ENCODE measurements at places on chromosomes 6 and 20.

DNA sequence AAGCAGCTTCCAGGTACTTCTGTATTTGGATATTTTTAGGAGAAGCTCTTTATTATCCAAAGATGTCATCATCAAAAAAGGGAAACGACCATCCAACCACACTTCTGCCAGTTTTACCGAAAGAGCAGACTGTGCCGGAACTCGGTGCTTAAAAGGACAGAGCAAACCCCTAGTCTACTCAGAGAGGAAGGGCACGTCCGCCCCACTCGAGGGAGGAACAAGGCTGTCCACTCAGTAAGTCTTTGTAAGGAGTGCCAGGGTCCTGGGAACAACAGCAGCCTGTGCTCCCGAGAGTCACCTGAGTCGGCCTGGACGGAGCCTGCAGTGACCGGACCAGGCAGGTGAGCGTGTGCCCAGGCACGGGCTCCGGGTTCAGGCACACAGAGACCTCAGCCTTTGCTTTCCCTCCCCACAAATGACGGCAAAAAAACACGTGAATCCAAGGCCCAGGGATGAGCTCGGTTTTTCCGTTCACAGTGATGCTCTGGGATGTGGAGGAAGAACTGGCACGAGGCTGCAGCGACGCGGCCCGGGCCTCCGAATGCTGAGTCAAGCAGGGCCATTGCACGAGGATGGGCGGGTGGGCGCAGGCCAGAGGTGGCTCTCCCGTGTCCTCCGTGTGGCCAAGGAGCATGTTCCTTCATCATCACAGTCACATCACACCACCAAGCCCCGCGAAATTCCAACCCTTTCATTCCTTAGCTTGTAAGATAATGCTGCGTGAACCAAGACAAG is 17.4 kb upstream of the SLCO4A1 start:
- no peak for DNase-seq

DNA sequence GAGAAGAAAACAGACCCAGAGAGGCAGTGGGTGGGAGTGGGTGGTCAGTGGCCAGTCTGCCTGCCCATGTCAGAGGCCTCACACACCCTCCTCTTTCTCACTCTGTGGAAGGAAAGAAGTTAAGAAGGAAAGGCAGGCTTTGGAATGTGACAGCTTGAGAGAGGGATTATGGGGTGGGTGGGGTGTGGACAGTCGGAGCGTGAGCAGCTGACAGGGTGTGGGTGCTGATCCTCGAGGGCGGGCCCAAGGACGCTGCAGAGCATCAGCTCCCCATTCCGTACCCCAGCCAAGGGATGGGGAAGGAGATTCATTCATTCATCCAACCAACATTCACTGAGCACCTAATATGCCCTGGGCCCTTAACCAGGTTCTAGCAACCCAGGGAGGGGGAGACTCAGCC is 4.8 kb downstream of the TGM6 start:
- DNase-seq, result no peak

GRCh38 chr6:27237089-27237803 is 10.3 kb upstream of the PRSS16 start:
- DNase-seq, result no peak

DNA sequence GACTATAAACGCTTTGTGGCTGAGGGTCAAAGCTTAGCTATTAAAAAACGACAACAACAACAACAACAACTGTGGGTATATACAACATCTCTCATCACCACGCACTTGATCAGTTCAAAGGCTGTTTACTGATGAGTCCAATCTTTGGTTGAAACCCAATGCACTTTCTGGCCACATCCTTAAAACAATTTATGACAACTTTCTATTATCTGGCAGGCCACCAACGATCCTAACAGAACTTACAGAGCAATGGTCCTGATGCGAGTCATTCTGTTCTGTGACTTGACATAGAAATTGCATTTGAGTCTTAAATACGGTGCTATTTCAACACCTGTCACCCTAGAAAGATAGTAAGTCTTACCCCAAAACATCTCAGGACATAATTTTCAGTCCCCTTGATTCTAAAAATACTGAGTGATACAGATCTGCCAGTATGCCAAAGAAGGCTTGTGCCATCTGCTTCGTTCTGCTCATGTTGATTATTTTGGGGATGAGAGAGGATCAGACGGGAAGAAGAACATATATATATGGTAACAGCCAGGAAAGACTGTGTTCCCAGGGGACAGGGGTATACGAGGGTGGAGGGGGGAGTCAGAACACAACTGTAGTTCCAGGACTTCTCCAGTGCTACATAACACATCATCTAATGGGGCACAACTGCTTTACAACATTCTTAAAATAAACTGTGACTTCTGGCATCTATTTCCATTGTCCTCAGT is 55.8 kb downstream of the PLAGL1 start:
- DNase-seq, result no peak

GRCh38 chr6:168536665-168537539 is 95.9 kb downstream of the SMOC2 start:
- no peak for DNase-seq

- no peak for DNase-seq
These were observed 4.0 kb downstream of the ID4 start for GRCh38 chr6:19841181-19841580.

- DNase-seq, result no peak
These were observed 20.1 kb upstream of the ZNF217 start for GRCh38 chr20:53613748-53614147.

- DNase-seq, result no peak
These were observed 7.4 kb downstream of the ADGRF5 start for GRCh38 chr6:46914279-46914810.

GRCh38 chr6:149459761-149460160 is 25.1 kb downstream of the ZC3H12D start:
- no peak for DNase-seq

DNA sequence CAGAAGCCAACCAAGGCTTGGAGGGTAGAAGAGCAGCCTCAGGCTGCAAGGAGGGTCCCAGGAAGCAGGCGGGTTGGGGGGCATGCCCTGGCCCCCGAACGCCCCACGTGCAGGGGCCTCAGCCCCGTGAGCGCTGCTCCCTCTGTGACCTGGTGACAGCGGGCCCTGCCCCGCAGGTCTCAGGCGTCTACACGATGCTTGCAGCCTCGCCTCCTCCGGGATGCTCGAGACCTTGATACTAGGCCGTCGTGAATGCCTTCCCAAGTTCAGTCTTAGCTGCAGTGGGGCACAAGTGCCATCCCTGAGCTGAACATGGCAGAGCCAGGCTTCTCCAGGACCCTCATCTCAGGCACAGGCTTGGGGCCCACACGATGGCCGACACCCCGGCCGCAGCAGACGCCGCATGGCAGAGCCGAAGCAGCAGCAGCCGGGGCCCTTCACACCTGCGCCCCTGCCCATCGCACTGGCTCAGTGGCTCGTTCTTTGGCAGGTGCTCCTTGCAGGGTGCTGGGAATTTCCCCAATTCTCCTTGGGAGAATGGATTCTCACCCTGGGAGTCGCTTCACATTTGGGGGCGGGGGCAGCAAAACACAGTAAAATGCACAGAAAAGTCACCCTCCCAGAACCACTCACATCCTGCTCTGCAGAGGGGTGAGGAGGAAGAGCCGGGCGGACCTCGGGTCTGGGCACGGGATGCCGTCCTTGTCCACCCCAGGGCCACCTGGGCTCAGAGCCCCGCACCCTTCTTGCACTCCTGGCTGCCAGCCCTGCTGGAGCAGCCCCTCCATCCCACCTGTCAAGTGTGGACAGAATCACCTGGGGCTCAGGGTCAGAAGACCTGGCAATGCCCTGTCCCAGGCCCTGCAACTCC is 161.8 kb downstream of the DLL1 start:
- no peak for DNase-seq

GRCh38 chr6:46501136-46502089 is 10.2 kb upstream of the RCAN2 start:
- DNase-seq, result no peak

DNA sequence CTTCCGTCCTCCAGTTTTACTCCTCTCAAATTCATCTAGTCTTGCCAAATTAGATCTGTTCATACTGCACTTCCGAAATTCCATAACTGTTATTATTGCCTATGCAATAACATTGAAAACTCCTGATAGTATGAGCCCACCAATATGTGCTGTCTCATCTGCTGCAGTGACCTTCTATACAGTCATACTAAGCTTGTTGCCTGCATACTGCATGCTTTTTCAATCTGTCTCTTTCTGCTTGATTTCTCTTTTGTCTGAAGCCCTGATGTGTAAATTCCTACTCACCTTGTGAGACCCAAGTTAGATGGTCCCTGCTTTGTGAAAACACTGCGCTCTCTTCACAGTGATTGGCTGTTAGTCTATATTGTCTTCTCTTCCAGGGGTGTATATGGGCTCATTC is 1.1 kb downstream of the TBP start:
- no peak for DNase-seq

- DNase-seq, result no peak
These were observed 54.2 kb upstream of the HLA-A start for GRCh38 chr6:29887819-29888776.

DNA sequence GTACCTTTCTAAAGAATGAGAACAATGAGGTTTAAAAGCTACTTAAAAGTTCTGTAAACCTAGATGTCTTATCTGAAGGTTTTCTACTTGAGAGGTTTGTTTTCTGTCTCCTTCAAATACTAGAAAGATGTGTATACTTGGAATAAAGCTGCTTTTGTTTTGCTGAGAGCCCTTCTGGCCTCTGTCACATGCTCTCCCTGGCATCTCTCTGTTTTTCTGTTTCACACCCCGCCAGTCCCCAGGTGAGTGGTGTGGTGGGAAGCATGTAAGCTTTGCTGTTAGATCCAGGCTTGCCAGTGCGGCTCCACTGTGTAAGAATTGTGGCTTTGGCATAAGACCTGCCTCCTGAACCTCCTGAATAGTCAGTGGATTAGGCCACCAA is 56.8 kb downstream of the SNX9 start:
- no peak for DNase-seq

DNA sequence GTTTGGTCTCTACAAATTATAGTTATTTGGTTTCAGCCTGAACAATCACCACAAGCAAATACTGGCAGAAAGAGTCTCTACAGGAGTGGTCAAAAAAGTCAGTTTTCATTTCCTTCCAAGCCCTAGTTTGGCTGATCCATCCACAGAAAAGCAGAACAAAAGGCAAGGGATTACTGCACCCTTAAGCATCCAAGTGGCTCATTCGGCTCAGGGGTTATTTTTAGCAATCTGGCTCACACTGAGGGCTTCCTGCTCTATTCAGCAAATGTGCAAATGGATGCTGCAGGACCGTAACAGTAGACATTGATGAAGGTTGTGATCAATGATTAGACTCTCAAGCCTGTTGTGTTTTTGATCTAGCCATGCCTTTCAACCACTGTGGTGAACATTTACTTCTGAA is 62.2 kb upstream of the FABP7 start:
- DNase-seq, result no peak

GRCh38 chr6:121093928-121094327 is 240.4 kb downstream of the TBC1D32 start:
- no peak for DNase-seq

DNA sequence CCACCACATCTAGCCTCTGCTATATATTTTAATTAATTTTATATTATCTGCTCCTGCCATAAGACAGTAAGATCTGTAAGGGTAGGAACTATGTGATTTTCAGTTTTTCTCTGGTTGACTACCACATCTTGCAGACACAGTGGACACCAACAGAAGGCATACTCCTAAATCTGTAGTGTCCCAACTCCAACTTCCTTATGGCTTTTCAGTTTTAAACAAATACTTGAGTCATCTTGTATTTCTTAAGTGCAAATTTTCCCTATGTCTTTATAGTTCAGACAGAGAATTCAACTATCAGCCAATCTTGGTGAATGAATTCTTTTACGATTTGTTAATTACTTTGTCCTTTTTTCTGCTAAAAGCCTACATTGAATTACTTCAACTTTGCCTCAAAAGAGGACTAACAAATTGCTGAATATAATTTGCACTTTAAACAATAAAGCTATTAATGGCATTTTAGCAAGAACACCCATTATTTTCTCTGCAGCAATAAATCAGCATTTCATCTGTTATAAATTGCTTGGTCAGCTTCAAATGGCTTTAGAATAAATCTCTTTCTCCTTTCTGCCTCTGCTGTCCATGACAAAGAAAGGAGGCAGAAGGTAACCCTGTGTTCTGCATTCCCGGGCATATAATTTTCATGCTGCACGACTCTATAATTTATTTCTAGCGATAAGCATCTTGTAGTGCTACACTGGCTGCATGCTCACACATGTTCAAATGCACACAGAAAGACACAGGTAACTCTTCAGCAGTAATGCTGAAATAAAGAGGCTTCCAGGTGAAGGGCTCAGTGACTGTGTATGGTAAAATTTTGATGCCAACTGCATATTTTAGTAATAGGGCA is 144.8 kb downstream of the BACH2 start:
- no peak for DNase-seq

DNA sequence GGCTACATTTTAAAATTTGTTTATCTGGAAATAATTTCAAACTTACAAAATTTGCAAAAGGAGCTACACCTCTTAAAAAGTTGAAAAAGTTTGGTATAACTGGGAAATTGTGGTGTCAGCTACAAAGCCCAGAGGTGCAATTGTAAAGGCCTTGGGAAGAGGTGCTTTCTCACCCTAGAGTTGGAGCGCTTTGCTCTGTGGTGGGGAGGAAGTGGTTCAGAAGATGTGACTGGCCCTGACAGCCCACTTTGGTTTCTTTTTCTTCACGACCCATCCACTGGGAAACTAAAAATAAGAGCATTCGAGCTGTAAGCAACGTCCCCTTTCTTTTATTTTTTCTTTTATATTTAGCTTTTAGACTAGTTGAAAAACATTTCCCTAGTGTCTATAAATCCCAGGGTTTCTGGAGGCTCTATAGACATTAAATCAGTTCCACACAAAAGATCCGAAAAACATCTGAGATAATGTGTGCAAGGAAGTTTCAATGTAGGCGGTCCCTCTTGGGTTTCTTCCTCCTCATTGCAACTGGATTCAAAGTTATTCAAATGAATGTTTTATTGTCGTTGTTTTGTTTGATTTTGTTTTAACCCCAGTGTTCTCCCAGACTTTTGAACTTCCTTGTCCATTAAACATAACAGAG is 397.8 kb downstream of the KIF16B start:
- no peak for DNase-seq

DNA sequence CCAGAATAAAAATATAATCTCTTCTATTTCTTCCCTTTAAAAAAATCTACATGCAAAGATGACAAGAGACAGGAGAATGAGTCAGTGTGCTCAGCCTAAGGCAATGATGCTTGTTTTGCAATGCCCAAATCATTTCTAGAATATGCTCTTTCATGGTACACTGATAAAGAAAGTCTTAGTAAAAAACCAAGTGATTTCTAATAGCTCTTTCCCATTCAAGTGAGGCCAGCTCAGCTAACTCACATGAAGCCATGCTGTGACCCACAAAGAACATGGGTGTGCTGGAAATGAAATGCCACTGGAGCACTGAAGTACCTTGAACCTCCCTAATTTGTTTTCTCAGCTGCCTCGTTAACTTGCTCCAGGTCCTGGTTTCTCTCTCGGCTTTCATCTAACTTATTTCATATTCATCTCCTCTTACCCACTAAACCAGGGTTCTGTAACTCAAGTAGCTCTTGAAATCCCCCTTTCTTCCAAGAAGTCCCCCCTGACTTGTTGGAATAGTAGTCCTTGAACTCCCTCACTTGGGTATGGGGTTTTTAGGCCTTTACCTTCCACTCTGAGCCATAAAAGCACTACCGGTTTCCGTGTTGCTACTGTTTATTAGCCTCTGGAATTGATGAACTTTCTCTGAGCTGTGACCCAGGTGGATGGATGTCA is 92.7 kb downstream of the IRF4 start:
- no peak for DNase-seq
